ENCODE measurements at places on chromosomes 13 and 19.

DNA sequence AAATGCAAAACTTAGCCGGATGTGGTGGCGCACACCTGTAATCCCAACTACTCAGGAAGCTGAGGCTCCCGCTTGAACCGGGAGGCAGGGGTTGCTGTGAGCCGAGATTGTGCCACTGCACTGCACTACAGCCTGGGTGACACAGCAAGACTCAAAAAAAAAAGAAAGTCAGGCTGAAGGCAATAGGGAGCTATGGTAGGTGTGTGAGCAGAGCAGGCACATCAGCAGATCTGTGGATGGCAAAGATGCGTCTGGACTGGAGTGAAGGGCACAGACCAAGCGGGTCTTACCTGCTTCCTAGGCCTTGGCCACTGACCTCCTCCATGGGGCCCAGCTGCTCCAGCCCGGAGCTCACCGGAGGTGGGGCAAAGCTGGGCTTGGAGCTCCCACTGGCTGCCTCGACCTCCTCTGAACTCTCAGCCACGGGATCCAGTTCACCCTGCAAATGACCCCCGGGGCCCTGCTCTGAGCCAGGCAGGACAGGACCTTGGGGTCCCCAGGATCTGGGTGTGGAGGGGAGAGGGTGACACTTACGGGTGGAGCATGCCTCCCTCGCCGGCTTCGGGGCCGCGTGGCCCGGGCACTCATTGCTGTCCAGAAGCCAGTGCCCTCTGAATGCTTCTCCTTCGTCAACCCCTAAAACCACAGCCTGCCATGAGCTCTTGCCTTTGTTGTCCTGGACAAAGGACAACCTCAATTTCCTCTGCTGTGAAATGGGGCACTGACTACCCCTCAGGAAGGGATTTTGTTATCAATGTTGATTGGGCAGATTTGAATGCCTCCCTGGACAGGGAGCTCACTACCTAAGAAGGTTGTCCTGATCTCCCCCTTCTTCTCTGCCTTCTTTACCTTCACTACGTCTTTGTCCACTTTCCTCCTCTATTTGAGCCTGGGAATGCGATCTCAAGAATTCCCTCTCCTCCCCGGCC is 569 bp downstream of the USHBP1 start:
- no peak for DNase-seq

- DNase-seq, result no peak
These were observed 365.9 kb downstream of the FGF14 start for GRCh38 chr13:102035969-102036368.

DNA sequence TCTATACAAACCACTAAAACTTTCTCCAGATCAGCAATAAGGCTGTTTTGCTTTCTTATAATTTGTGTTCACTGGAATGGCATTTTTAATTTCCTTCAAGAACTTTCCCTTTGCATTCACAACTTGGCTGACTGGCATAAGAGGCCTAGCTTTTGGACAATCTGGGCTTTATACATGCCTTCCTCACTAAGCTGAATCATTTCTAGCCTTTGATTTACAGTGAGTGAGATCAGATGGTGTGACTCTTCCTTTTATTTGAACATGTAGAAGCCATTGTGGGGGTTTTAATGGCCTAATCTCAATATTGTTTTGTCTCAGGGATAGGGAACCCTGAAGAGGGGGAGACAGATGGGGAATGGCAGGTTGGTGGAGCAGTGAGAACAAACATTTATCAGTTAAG is 82.7 kb downstream of the FOXO1 start:
- no peak for DNase-seq

- DNase-seq, result no peak
These were observed 153.6 kb downstream of the KATNAL1 start for GRCh38 chr13:30153545-30154426.

GRCh38 chr19:36215276-36216123 is 594 bp downstream of the ZNF146 start:
- DNase-seq, result peak; percentile 1

GRCh38 chr19:9940778-9941177 is 4.5 kb upstream of the OLFM2 start:
- no peak for DNase-seq

DNA sequence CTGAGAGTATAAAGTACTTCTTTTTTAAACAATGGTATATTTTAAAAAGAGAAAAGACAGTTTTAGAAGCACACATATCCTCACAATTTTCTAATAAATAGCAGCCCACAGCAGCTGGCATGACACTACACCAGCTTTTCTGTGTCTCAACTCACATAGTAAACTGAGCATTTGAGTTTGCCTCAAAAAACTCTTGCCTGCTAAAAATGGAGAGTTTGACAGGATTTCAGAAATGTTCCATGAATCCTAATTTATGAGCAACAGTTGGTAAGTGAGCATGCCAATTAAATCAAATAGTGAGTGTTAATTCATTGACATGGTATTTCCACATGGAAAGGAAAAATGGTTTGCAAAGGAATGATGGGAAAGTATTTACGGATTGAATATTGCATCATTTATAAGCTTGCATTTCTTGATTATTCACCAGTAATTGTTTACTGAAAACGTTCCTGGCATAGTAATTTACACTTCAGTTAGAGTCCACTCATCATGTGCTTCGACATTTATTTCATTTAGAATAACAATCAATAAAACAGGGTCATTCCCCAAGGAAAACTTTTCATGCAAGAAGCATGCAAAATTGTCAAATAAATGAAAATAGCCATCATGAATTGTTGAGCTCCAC is 323.0 kb downstream of the EFNB2 start:
- DNase-seq, result peak; percentile 37

- DNase-seq, result no peak
These were observed 708.1 kb upstream of the ARGLU1 start for GRCh38 chr13:107275945-107276614.

- no peak for DNase-seq
These were observed 9.7 kb downstream of the ELAVL1 start for GRCh38 chr19:7995810-7996158.

DNA sequence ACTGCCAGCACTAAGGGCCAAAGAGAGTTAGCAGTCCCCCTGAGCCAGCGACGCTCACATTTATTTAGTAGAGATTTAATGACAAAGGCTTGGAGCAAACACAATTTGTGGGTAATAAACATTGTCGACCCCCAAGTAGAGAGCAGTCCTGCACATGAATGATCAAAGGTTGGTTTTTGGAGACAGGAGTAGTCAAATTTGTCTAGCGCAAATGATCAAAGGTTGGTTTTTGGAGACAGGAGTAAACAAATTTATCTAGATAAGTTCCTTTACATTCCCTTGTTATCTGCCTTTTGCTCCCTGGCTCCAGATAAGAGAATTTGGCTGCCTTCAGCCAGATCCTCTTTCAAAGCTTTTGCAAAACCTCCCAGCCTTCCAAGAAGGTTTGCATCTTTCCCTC is 26.9 kb downstream of the METTL21C start:
- DNase-seq, result no peak

- DNase-seq, result no peak
These were observed 125.7 kb downstream of the TNFRSF19 start for GRCh38 chr13:23695711-23696464.

- DNase-seq, result peak; percentile 61
These were observed 45.2 kb downstream of the ABCC4 start for GRCh38 chr13:95256091-95256490.

GRCh38 chr13:70415136-70415535 is 306.9 kb upstream of the KLHL1 start:
- no peak for DNase-seq

- DNase-seq, result no peak
These were observed 796.8 kb upstream of the KLHL1 start for GRCh38 chr13:70905035-70905434.

- DNase-seq, result no peak
These were observed 8.9 kb upstream of the ZNF787 start for GRCh38 chr19:56130006-56130405.

- DNase-seq, result peak; percentile 46
These were observed 80.1 kb downstream of the IPO5 start for GRCh38 chr13:98033277-98034247.

GRCh38 chr13:20161275-20161950 is 561 bp upstream of the GJA3 start:
- no peak for DNase-seq

- DNase-seq, result no peak
These were observed at the start of gene NAT14 for GRCh38 chr19:55484593-55485438. TSS of gene NAT14 (plus strand) at chr19:55485188. CDS start at chr19:55485709, 521 bp downstream.
